ENCODE measurements at places on chromosomes 11 and 22.

DNA sequence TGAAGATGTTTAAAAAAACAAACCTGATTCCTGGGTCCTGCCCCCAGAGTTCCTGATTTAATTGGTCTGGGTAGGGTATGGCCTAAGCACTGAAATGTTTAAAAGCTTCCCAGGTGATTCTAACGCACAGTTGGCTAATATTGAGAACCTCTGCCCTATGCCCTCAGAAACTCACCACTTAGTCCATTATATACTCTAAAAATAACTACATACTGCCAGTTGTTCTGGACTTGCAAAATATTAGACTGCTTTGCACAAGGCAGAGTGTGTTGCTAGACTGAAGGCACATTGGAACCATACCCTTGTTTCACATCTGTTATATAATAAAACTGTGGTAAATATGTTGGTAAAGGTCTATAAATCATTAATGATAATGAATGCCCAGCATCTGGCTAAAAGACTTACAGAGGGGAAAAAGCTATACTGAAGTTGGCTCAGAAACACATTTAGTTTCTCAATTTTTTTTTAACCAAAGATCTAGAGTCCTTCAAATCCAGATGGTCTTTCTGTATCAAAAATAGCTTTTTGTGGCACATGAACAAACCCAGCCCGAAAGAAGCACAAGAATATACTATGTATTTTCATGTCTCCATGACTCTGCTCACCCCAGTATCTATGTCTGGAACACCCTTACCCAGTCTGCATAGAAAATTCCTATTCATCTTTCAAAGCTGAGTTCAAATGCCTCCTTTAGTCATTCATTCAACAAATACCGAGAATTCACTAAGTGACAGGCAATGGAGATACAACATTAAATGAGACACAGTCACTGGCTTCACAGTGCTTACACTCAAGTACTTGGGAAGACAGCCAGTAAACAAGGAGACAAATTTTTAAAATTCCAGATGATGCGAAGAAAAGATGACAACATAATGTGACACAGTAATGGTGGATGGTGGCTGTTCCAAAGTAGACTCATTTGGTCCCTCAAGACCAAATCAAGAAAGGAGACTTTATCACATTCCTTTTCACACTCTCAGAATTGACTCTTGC, 44.1 kb downstream of the RBFOX2 start:
- DNase-seq: no peak

DNA sequence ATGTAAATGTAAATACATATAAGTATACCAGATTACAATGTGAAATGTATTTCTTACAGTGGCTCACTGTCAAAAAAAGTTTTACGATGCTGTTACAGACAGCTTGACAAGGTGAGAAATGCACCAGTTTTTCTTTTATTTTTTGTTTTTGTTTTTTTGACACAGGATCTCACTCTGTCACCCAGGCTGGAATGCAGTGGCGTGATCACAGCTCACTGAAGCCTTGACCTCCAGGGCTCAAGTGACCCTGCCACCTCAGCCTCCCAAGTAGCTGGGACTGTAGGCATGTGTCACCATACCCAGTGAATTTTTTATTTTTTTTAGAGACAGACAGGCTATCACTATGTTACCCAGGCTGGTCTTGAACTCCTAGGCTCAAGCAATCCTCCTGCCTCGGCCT, 9.2 kb downstream of the CCDC73 start:
- DNase-seq: no peak

DNA sequence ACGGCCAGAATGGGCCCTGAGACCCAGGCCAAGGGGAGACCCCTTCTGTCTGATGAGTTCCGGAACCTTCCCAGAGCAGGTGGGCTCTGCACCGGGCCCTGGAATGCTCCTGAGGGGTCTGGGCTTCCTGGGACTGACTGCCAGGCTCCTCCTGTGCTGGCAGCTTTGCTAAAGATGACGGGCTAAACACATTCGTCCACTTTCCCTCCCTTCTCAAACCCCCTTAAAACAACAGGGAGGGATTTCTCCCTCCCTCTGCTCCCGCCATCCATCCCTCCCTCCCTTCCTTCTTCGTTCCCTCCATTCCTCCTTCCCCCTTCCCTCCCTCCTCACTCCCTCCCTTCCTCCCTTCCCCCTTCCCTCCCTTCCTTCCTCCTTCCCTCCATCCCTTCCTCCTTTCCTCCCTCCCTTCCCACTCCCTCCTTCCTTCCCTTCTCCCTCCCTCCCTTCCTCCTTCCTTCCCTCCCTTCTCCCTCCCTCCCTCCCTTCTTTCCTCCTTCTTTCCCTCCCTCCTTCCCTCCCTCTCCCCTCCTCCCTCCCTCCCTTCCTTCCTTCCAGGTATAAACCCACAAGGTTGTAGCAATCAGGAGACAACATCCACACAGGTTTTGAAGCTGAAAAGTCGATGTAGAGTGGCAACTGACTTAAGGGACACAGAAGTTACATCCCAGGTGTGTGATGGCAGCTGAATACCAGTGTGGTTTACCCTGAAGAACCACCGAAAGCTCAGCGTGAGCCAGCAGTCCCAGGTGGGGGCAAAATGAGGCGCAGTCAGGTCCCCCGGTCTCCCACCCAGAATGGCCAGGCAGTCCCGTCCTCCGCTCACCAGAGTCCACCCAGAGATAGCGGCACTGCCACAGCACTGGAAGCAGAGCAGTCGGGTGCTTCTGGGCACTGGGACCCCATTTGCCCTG, 18.8 kb upstream of the MGAT3 start:
- DNase-seq: no peak

DNA sequence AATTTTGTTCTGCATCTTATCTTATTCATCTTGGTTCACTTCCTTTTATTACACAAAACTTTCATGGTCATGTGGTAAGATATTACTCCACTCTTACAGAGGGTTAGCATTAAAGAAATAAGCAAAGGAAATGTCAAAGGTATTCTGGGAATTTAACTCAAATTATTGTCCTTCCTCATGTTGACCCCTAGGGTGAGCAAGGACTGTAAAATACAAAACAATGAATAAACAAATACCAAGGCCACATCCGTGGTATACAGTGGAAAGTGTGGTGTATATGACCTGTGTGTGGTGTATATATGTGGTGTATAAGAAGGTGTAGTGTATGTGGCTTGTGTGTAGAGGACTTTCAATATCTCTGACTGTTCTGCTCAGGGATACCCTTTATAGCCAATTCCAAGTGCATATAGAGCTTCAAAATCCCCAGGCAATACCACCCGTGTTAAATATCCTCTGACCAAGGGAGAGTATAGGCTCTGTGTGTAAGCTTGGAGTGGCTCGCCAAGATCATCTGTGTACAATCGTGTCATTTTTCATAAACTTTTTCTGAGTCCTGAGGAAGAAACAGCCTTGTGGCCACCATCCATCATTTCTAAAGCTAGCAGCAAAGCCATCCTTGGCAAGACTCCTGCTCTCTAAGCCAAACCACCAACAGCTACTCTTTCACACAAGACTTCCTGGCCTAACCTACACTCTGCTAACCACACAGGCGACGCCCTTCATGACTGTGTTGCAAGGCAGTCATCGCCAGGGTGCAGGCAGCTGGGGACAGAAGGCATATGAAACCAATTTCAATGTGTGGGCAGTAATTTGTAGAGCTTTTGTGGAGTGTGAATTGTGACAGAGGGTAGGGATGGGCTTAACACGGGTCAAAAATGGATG, 548.0 kb downstream of the ETS1 start:
- DNase-seq: peak; percentile 64

- DNase-seq: no peak
These were observed 8.3 kb downstream of the MRPL17 start for GRCh38 chr11:6674862-6675261.

DNA sequence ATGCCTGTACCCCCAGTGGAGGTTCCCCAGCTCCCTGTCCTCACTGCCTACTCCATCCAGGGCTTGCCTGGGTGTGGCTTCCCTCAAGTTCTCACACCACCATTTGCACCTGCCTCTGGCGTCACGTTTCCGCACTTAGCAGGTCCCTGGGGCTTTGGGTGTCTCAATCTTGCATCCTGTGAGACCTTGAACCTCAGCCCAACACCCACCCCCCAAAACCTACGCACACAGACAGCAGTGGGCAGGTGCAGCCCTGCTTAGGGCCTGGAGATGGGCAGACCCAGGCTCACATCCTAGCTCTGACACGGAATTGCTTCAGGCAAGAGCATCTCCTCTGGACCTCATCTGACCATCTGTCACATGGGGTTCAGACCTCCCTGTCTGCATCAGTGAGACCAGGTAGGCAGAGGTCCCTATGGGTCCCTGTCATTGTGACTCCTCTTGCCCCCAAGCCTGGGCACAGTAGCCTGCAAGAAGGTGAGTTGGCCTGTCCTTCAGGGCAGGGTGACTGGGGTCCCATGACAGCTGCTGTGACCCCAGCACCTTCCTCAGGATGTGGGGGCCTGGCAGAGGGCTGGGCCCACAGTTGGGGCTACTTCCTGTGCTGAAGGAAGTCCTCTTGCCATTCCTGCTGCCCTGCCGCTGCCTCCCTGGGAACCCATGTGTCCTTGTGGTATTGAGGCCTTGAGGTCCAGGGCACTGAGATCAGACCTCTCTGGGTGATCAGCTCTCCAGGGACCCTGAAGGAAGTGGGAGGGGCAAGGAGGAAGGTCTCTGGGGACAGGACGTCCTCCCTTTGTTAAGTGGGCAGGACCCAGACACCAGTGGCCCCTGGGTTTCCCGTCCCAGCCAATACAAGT, 2.0 kb downstream of the SIPA1 start:
- peak; percentile 37 for DNase-seq

- no peak for DNase-seq
These were observed 97.4 kb downstream of the WNT7B start for GRCh38 chr22:45879552-45879949.

- DNase-seq: no peak
These were observed at the start of gene ZNF280A for GRCh38 chr22:22520020-22520656. Gene ZNF280A (minus strand): TSS chr22:22520270. CDS start chr22:22515630, 4,640 bp downstream.

DNA sequence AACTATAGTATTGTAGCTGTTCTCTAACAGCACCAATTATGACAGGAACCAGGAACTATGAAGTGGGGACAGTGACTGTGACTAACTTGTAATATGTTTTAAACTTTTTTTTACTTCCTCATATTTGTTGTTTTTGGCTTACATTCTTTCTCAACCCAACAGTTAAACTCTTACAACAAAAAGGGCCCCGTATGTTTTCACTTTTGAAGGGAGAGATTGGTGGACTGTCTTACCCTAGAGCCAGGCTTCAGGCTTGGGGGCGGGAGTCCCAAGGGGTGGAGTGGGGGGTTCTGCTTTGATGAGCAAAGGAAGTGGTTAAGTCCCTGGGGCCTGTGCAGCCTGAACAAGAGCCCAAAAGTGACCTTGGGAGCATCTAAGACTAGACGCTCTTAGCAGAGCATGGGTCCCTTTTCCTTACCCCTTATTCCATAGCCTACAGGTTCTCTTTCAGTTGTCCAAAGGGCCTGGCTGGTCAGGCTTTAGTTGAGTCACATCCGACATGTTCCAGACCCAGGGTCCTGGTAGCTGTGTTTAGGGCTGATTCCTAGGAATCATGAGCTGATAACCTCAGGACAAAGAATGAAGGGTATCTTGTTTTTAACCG, 38.8 kb downstream of the STIM1 start:
- no peak for DNase-seq

DNA sequence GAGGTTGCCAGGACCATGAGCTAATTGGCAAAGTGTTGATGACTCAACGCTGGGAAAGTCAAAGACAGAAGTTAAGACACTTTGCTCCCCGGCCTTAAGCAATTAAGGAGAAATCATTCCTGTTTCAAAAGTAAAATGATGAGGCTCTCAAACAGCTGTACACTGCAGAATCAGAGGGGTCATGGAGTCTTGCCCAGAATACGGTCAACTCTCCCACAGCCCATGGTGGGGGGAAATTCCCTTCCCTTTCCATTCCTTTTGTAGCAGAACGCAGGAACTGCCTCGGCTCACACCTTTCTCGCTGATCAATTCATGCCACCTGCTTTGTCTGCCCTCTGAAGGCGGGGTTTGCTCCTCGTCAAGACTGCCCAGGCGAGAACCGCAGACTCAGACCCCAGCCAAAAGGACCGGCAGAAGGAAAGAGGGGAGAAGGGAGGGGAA, 52.8 kb downstream of the MN1 start:
- DNase-seq: no peak

DNA sequence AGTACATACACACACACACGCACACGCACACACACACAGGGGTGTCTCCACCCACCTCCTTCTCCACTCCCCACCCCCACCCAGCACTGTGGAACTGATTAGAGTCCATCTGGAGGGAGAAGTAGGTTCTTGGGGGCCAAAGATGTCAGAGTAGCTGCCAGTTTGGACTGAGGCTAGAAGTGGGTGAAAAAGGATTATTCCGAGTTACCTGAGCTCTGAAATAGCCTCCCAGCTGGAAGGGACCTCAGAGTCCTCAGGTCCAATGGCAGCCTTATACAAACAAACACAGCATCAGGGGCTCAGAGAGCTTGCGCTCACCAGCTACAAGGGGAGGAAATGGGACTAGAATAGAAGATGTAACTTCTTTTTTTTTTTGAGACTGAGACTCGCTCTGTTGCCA, 20.8 kb downstream of the IL10RA start:
- no peak for DNase-seq

Measured in stimulated activated CD8-positive, alpha-beta memory T cell treated with anti-CD3 and anti-CD28 coated beads, Interleukin-2, amount 100 ng/mL, for 48 hours (primary cell).